ENCODE measurements at places on chromosomes 11 and 22.

DNA sequence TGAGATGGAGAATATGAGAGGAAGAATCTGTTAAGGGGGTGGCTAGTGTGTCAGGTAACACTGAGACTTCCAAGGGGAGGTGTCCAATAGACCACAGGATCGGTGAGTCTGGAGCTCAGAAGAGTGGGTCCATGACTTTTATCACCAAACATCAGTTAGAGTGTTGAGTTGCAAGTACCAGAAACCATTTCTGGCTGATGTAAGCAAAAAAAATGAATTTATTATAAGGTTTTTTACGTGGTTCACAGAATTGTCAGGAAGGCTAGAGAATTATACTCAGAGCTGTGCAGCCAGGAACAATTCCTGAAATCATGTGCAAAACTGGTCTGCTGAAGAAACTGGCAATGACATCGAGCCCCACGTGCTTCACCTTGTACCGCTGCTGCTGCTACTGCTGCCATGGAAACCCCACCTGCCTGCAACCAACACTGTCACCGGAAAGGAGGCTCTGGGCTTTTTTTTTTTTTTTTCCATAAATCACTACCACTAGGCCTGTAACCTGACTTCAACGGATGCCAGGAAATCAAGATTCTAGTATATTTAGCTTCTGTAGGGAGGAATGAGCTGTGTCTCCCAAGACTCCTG, 16.6 kb upstream of the STK33 start:
- DNase-seq = no peak

GRCh38 chr11:72179804-72180396, 12.0 kb upstream of the FOLR1 start:
- no peak for DNase-seq

DNA sequence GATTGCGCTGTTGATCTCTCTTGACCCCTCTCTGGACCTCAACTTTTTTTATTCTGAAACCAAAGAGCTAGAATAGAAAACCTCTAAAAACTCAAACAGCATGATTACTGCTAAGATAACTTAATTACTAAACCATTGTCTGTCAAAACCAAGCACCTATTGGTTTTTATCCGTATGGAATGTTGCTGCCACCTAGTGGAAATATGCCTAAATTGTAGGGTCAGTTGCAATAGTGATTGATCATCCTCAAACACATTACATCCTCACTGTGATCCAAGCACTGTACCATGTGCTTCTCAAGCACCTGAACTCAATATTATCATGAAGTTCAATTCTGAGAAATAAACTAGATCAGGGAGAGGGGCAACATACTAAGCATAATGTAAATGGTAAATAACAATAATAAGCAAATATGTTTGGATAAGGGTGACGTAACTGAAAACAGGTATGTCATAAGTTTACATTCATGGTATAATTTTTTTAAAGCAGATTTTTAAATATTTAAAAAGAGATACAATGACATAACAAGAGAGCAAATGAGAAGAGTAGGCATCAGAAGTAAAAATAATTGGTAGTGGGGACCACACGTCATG, 3.8 kb upstream of the OR5A2 start:
- DNase-seq = peak; percentile 23

GRCh38 chr11:65390099-65390941, 3.9 kb downstream of the FRMD8 start:
- DNase-seq = no peak

- no peak for DNase-seq
These were observed 107.0 kb downstream of the ATG16L2 start for GRCh38 chr11:72921028-72921716.

- no peak for DNase-seq
These were observed 13.3 kb upstream of the CACNA1I start for GRCh38 chr22:39556970-39557841.

DNA sequence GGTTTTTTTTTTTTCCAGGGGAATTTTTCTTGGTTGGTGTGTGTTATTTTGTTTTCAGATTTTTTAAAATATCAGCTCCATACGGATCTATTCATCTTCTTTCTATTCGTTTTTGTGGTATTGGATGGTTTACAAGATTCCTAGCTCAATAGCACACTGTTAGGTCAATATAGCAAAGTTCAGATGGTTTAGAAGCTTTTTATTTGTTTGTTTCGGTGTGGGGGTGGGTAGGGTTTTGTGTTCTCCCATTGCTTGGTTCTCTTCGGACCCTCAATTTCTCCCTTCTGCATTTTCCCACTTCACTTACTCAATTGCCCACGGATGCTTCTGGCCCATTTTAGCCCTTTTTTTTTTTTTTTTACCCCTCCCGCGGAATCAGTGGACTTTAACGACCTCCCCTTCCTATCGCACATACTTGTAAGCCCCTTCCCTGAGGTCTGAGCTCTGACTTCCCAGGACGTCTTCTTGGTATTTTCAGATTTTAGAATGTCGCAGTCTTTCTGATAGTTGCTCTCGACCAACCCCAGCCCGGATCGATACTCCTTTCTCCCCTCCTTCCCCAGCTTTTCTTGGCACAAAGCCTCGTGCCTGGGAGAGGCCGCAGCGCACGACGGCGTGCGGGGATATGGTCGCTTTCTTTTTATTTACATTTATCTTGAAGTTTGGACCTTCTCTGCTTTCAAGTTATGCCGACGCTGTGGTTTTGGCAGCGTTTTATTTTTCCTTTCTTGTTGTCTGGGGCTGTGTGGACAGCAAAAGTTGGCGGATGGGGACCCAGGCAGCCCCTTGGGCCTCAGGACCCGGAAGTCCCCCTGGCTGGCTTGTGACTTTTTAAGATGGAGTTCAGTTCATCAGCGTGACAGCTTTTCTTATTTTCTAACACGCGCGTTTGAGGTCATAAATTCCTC, 4.4 kb upstream of the SPDYC start:
- DNase-seq = no peak

- no peak for DNase-seq
These were observed 246.6 kb downstream of the INSC start for GRCh38 chr11:15361316-15361715.

- DNase-seq = no peak
These were observed 66.2 kb downstream of the IGLL5 start for GRCh38 chr22:22953791-22954190.
